ENCODE measurements at places on chromosomes 1 and 21. TPM values are rescaled to one million over a fixed set of nuclear protein-coding genes. Genes with fewer than 3 reads are reported as not detected.

DNA sequence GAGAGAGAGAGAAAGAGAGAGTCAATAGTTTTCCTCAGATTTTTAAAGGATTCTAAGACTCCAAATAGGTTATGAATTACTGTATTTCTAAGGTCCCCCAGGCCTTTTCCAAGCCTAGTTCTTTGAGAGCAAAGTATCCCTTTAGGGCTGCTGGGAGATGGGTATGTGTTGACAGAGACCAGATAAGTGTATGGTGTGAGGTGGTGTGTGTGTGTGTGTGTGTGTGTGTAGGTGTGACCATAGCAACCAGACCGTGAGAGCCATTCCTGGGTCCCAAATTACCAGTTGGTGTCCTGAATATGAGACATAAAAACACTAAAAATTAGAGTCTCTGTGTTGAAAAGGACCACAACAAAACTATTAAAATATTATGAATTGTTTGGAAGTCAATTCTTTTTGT lies 41.7 kb upstream of the DNAJC6 start:
- DNase-seq: no peak

DNA sequence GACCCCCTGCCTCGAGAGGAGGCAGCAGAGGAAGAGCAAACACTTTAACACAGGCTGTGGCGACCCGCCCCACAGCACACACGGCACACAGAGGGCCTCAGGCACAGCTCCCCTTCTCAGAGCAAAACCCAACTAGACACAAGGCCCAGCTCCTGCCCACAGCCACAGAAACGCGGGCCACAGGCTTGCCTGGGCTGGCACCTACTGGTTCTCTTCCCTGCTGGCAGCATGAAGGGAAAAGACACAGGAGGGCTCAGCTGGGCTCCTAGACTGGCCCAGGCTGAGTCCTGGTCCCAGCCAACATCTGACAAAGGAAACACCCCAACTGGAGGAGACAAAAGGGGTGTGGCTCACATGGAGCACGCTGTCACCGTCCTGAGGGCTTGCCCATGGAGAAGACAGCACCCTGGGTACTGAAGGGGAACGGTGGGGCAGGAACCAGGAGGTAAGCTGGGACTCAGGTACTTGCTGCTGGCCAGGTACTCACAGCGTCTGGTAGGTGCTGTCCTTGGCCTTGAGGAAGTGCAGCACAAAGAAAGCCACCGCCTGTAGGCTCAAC lies 3.5 kb downstream of the CD164L2 start:
- DNase-seq: no peak

GRCh38 chr1:219582296-219582695 lies 30.6 kb downstream of the ZC3H11B start:
- no peak for DNase-seq

DNA sequence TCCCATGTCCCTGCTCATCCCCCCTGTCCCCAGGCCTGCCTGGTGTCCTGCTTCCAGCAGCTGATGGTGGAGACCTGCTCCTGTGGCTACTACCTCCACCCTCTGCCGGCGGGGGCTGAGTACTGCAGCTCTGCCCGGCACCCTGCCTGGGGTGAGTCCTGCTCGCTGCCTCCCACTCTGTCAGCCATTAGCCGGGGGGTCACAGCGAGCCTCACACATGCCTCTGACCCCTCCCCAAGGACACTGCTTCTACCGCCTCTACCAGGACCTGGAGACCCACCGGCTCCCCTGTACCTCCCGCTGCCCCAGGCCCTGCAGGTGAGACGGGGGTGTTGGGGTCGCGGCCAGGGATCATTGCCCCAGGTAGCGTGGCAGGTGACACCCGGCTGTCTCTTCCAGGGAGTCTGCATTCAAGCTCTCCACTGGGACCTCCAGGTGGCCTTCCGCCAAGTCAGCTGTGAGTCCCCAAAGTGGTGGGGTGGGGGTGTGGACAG lies 10.0 kb downstream of the SCNN1D start:
- peak; percentile 53 for DNase-seq

DNA sequence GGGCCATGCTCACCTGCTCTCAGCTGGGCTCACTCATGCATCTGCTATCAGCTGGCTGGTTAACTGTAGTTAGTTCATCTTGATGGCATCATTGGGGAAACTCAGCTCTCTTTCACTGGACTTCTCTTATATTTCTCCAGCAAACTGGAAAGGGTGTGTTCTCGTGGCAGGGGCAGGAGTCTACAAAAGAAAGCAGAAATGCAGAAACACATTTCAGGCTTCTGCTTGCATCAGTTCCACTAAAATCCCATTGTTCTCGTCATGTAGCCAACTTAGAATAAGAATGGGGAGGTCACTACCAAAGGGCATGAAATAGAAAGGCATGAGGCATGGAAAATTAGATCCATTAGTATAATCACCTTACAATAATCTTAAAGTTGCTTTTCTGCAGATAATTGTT lies 207.3 kb downstream of the NRIP1 start:
- no peak for DNase-seq

DNA sequence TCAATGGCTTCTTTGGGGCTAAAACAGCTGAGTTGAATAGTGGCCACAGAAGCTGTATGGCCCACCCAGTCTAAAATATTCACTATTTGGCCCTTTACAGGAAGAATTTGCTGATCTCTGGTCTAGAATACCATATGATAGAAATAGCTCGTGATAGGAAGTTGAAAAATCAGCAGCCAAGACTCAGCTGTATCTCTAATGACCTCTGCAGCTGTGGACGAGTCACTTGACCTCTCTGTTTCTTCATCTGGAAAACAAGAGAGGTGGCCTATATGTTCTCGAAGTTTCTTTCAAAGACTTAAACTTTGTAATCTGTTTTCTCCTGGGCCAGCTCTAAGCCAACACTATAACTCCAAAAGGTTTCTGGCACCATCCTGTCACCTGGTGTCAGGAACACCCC lies 129.2 kb downstream of the ZBTB18 start:
- DNase-seq: no peak

DNA sequence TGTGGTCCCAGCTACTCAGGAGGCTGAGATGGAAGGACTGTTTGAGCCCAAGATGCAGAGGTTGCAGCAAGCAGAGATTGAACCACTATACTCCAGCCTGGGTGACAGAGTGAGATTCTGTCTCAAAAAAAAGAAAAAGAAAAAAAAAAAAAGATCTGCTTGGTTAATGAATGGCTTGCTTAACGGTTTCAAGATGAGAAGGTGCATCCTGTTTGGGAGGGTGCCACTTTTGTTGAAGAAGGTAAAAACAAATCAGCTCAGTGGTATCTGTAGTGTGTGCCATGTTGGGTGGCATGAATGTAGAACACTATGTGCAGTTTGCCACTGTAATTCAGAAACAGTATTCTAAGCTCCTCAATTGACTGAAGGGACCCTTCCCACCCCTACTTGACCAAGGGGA lies 94.9 kb upstream of the ETV3 start:
- no peak for DNase-seq

GRCh38 chr1:155893389-155894142 lies 17.6 kb downstream of the RIT1 start:
- peak; percentile 22 for DNase-seq

- DNase-seq: no peak
Observed at GRCh38 chr1:178407655-178408054, 89.1 kb downstream of the CLEC20A start.

GRCh38 chr21:37819372-37819771 lies 96.9 kb downstream of the KCNJ6 start:
- no peak for DNase-seq

- DNase-seq: no peak
Observed at GRCh38 chr1:61310057-61310456, 227.7 kb downstream of the NFIA start.

DNA sequence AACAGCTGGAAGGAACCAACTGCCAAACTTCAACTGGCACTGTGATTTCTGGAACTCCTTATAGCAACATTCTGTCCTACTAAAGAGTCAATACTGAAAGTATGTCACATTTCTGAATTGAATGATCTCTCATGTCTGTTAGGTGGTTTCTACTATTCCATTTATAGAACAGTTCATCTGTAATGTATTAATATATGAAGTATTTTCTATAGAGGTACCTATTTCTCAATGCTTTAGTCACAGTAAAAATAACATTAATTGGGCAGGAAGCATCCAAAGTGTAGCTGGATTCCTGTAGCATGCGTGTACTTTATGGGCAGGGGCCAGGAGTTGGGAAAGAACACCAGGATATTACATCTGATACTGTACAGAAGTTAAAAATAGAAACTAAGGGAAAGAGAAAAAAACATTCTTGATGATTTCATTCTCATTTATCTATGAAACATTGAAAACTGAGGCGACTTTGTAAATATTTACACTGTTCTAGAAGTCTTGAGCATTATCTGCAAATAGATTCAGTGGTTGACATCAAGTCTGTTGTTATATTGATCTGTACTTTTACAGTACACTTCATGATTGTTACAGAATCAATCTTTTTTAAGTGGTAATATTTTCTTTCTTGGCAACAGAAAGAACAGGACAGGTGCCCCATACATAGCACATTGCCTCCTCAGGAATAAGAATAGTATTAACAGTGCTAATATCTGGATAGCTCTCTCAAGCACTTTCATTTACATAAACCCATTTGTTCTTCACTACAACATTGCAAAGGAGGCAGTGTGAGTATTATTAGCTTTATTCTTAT lies 6.2 kb upstream of the ZNF281 start:
- DNase-seq: no peak

DNA sequence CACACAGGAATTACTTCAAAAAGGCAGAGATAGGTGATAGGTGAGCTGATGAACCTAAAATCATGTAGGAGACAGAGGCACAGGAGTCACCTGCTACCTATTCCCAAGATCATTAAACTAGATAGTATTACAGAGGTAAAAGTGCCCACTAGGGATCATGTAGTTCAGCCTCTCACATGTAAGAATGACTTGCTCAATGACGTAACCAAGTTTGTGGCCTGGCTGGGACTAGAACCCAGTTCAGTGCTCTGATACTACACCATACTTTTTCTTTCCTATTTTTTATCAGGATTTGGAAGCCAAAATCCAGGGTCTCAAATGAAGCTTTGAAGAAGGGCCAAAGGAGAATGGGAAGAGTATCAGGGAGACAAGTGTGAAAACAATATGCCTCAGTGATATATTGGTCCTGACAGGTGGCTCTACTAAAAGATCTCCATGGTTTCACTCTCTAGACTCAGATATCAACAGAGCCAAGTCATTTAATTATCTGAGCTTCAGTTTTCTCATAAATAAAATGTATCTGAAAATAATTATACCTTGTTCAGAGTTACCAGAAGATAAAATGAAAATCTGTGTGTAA lies 87.3 kb upstream of the SLFNL1 start:
- no peak for DNase-seq

DNA sequence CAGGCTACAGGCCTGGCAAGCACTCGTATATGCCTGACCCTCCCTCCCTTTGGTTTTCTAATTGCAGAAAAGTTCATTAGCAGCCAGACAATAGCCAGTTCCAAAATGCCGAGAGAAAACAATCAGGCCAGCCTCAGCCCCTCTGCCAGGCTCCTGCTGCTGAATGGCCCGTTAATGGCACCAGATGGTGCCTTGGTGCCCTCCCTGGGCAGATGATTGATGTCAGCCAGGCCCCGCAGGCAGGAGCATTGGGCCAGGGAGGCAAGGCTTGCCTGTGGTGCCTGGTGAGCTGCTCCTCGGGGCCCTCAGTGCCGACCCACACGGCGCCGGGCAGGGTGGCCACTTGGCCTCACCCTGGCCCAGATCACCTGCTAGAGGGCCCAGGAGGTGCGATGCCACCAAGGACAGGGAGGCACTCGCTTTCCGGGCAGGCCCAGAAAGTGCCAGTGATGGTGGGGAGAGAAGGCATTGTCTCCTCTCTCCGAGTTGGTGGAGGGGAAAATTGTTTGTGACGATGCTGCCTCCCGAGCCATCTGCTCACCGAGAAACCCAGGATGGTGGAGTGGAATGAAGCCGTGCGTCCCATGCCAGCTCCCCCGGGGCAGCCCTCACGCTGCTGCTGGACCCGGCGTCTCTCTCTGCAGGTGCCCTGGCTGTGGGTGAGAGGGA lies 28.1 kb downstream of the QSOX1 start:
- DNase-seq: no peak

GRCh38 chr1:41641475-41641814 lies 157.0 kb upstream of the EDN2 start:
- no peak for DNase-seq

- DNase-seq: no peak
Observed at GRCh38 chr1:47870480-47870879, 126.7 kb downstream of the TRABD2B start.

- DNase-seq: no peak
Observed at GRCh38 chr21:34135330-34135729, 62.0 kb downstream of the MRPS6 start.

GRCh38 chr1:3584915-3585314 lies 26.4 kb downstream of the MEGF6 start:
- DNase-seq: no peak

DNA sequence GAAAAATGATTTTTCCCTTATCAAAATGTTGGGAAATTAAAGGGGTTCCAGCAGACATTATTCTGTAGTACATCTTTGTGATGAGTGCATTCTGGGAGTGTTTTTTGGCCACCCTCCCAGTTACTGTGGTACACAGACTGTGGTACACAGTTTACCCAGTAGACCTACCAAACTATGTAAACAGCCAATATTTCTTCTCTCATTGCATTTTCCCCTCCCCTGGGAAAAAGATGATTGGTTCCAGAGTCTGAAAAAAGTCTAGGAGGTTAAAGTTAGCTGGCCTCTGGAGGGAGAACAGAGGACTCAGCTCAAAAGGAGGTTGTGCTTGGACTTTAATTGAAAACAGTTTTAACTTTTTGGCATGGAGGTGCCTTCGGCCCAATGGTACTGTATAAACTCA lies 42.5 kb downstream of the PGM1 start:
- DNase-seq: no peak

- DNase-seq: no peak
Observed at GRCh38 chr21:41750532-41751151, 16.2 kb downstream of the RIPK4 start.

GRCh38 chr1:51293898-51294515 lies 36.4 kb downstream of the TTC39A start:
- DNase-seq: no peak

GRCh38 chr1:205497351-205497750 lies 7.1 kb upstream of the CDK18 start:
- DNase-seq: no peak

GNAT2 gene
- not detected for total RNA-seq

ZBTB8B gene
- total RNA-seq: not detected

GBP7 gene
- total RNA-seq: 0.14 TPM

UBXN11 gene
- 129 TPM for total RNA-seq

INSRR gene
- total RNA-seq: not detected

EDARADD gene
- total RNA-seq: 0.68 TPM

LENEP gene
- total RNA-seq: 0.91 TPM

PADI2 gene
- total RNA-seq: not detected

SLC6A17 gene
- not detected for total RNA-seq

FTCD gene
- total RNA-seq: 2.1 TPM

PLA2G2C gene
- total RNA-seq: not detected

ITGB2 gene
- total RNA-seq: 177 TPM

OVAAL gene
- not detected for total RNA-seq

RGS4 gene
- not detected for total RNA-seq

DNAI4 gene
- 9.1 TPM for total RNA-seq

CFAP126 gene
- not detected for total RNA-seq

TMEM9 gene
- total RNA-seq: 23.7 TPM

CFHR4 gene
- not detected for total RNA-seq

FAM89A gene
- 8.7 TPM for total RNA-seq

DPYD gene
- 39.3 TPM for total RNA-seq

B3GALT5 gene
- not detected for total RNA-seq
